NCI-H2227 treated with DMSO at 0.1 percent for 48 hours (cell line): ENCODE measurements at places on chromosomes 7 and 10.

DNA sequence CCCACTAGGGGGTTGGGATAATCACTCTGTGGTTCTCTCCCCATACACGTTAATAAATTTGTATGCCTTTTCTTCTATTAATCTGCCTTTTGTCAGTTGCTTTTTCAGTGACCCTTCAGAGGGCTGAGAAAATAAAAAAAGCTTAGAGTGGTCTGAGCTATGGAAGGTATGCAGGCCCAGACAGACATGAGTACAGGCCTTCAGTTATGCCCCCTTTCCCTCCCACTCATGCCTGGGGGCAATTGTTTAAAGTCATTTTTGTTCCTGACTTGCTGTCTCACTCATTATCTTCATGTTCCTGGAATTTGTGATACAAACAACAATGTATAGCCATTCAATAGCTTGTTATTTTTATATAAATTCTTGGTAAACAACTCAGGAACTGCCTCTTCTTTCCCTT is 170.8 kb downstream of the AKR1D1 start:
- DNase-seq: no peak

GRCh38 chr7:77239471-77239870 is 39.9 kb upstream of the FGL2 start:
- DNase-seq: no peak

DNA sequence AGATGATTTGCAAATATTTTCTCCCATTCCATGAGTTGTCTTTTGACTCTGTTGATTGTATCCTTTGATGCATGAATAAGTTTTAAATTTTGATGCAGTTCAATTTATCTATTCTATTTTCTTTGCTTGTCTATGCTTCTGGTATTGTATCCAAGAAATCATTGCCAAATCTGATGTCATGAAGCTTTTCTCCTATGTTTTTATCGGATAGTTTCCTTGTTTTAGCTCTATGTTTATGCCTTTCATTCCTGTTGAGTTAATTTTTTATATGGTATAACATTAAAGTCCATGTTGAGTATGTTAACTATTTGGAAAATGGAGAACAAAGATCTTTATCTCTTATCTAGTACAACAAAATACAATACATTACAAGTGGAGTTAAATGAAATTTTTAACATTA is 27.6 kb upstream of the VPS41 start:
- no peak for DNase-seq

GRCh38 chr7:2804227-2804763 is 39.8 kb downstream of the GNA12 start:
- DNase-seq: no peak

- DNase-seq: no peak
These were observed 77.5 kb downstream of the AFAP1L2 start for GRCh38 chr10:114326795-114327194.

DNA sequence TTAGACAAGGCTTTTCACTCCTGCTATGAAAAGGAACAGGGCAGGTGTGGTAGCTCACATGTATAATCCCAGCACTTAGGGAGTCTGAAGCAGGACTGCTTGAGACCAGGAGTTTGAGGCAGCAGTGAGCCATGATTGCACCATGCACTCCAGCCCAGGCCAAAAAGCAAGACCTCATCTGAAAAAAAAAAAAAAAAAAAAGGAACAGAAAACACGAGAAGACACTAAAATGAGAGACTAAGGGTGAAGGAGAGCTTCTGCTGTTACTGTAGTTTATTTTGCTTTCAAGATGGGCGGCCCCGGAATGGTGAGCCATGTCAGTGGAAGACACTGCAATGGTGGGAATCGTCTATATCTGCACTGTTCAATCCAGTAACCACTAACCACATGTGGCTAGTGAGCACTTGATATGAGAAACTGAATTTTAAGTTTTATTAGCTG is 9.9 kb downstream of the PIP4K2A start:
- DNase-seq: no peak

DNA sequence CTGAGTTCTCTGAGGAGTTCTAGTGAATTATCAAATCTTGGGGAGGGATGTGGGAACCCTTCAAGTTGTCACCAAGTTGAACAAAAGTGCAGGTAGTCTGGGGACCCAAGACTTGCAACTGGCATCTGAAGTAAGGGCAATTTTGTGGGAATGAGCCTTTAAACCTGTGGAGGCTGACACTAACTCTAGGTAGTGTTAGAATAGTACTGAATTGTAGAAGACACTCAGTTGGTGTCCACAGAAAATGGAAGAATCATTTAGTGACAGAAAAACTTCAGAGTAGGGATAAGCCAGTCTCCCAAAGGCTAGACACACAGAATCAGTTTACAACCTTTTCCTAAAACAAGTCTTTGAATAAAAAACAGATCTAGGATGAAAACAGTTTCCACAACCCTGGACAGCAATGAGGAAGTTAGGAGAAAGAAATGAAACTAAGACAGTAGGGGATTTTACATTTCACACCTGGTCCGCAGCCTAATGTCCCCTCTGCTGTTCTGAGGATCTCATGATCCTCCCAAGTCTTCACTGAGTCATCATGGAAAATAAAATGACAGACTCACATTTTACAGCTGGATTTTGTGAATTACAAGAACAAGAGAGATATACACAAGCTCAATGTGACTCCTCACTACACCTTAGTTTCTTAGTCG is 23.0 kb upstream of the ING3 start:
- DNase-seq: no peak

DNA sequence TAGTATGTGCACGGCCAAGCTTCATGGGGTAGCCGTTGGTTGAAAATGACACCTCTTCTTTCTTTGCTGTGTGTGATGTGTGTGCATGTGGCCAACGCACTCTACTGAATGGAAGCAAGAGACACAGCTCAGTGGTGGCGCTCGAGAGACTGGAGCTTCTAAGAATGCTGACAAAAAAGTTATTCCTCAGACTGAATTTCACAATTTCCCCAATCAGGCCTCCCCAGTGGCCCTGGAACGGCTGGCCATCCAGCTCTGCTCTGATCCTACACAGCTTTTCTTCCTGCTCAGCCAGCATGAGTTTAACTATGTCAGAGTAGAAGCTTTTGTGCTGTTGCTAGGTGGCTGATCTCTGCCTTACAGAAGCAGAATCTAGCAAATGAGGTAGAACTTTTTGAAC is 186.7 kb upstream of the PLXDC2 start:
- no peak for DNase-seq

- no peak for DNase-seq
These were observed 134.5 kb downstream of the DYNC1I1 start for GRCh38 chr7:95906851-95907250.
